ENCODE measurements at places on chromosomes 16 and 17.
A peak's percentile ranks its signal among the peaks of the same experiment; 100 is the strongest.

GRCh38 chr17:609232-609810, 105.3 kb downstream of the VPS53 start:
- no peak for DNase-seq

GRCh38 chr17:80126449-80126715, 20.5 kb downstream of the EIF4A3 start:
- DNase-seq, result no peak

DNA sequence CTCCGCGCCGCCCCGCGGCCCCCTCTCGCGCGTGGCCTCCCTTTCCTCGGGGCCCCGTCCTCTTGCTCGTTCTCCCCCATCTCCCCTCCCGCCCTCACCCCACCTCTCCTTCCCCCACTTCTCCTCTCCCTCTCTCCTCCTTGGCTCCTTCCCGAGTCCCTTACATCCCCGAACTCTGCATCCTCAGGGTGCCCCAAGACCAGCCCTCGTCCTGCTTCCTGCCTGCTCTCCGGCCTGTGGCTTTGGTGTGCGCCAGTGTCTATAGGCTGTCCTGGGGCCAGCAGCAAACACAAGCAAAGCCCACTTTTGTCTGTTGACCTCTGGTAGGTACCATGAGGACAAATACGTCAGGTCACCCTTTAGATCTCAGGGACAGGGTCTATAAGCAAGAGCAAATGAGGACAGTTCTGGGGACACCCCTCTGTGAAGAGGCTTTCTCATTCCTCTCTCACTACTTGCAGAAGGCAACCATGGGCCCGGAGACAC, 284 bp upstream of the COPZ2 start:
- DNase-seq, result no peak

DNA sequence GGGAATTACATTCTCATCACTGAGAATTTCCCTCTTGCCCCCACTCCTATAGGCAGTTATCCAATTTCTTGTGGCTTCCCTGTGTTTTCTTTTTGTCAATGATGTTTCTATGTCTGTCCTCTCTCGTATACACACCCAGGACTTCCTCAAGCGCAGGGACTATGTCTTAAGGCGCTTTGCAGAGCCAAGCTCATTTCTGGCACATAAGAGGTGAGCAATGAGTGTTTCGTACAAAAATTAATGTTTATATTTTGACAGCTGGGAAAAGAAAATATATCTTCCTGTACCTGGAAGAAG, 947 bp downstream of the DDX42 start:
- no peak for DNase-seq

DNA sequence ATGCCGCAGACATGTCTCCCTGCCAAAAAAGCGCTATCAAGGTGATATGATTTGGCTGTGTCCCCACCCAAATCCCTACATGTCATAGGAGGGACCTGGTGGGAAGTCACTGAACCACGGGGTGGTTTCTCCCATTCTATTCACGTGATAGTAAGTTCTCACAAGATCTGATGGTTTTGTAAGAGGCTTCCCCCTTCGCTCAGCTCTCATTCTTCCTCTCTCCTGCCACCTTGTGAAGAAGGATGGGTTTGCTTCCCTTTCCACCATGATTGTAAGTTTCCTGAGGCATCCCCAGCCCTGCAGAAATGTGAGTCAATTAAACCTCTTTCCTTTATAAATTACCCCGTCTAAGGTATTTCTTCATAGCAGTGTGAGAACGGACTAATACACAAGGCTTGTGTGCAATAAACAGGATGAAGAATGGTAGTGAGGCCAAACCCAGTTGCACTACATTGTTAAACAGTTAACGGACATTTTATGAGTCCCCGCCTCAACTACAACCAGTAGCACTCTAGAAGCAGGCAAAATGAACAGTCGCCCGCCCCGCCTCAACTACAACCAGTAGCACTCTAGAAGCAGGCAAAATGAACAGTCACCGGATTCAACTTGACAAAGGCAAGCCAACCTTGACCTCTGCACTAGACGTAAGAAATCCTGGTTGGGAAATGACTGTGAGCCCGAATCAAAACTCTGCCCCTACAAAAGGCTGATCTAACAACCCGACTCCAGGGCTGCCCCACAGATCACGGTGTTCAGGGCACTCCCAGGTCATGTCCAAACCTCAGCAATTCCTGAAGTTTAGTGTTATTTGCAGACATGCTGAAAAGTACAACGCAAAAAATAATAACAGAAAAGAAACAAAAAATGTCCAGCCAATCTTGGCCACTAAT, 26.3 kb downstream of the VPS53 start:
- peak; percentile 43 for DNase-seq

GRCh38 chr16:73057291-73058210, 9.6 kb upstream of the ZFHX3 start:
- DNase-seq, result no peak

DNA sequence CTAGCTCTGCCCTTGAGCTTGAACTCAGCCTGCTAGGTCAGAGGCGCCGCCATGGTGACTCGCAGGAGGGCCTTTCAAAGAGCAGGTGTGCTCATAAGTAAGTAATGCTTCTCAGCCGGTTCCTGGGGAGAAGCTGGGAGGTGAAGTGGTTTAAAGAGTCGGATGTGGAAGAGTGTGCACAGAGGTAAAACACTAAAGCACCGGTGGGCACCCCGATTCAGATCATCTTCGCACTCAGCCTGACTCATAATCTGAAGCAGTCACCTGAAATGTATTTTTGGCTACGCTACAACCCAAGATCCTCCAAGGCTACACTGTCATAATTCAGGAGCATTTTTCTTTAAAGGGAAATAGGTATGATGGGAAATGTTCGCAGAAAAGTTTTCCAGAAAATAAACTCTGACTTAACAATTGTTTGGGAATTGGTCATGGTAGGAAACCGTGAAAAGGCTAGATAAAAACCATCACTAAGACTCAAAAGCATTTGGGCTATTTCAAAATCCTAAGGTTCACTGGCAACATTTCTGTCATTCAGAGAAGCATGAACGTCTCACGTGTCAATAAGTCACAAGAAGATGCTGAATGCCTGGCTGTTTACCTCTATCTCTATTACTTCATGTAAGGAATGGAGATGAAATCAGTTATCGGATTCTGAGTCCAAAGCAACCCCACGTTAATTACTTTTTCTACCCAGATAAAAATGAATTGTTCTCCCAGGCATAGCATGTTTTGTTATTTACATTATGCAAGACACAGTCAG, 17.8 kb downstream of the CDH8 start:
- no peak for DNase-seq

- DNase-seq, result no peak
Observed at GRCh38 chr17:78124081-78124835, 4.3 kb downstream of the TMC6 start.

DNA sequence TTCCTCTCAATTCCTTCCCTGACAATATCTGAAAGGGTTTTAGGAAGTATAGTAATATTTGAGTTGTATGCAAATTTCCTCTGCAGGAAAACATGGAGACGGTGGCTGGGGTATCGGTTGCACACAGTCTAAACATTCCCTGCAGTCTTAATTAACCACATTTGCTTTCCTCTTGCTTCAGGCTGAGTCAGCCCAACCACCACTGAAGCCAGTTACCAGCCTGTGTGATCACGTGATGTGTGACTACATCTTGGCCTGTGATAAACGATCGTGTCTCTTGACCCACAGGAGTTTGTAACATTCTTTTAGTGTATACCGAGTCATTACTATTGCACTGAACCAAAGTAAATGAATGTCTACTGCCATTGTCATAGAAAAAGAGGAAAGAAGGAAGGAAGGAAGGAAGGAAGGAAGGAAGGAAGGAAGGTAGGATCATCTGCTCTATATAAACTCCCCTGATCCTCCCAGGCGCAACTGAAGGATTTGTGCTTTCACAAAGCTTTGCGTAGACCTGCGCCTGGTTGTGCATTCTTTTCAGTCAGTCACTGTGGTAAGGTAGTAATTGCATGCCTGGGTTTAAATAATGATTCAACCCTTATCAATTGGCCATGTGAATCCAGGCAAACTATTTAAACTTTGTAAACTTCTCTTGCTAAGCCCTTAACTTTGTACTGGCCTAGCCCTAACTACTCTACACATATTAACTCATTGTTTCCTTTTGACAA, 280.6 kb upstream of the SALL1 start:
- no peak for DNase-seq

GRCh38 chr17:48456589-48456988, 26.6 kb upstream of the SKAP1 start:
- peak; percentile 66 for DNase-seq

DNA sequence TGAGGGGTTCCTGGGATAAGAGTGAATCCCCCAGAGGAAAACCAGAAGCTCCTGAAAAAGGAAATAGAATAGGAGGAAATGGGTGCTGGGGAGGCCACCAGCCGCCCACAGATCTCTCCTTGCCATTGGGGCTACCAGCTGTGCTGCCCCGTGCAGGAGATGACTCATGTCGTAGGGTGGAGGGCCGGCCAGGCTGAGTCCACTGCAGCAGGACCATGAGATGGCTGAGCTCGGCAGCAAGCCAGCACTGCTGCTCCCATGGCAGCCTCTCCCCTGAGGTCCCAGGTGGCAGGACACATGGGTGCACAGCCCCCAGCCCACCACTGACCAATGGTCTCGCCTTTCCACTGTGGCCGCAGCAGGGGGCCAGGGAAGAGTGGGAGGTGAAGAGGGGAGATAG, 95.5 kb downstream of the GNAO1 start:
- DNase-seq, result no peak

GRCh38 chr17:3890082-3890877, 2.6 kb downstream of the CAMKK1 start:
- DNase-seq, result peak; percentile 33

All from hematopoietic multipotent progenitor cell treated with erythropoietin and hydrocortisone succinate and interleukin-3 and kit ligand, for 15 days (in vitro differentiated cells).